ENCODE measurements at places on chromosomes 13 and 19.

- DNase-seq, result no peak
These were observed 108.9 kb downstream of the PCCA start for GRCh38 chr13:100197591-100198365.

- peak; percentile 51 for DNase-seq
These were observed at the start of gene FLT3 for GRCh38 chr13:28100150-28101121. Gene FLT3, minus strand, starts transcription at chr13:28100576. Its CDS starts 66 bp downstream, at chr13:28100510.

- no peak for DNase-seq
These were observed 39.6 kb downstream of the LHFPL6 start for GRCh38 chr13:39563470-39563735.

- no peak for DNase-seq
These were observed 498.4 kb upstream of the ARGLU1 start for GRCh38 chr13:107066355-107066754.

DNA sequence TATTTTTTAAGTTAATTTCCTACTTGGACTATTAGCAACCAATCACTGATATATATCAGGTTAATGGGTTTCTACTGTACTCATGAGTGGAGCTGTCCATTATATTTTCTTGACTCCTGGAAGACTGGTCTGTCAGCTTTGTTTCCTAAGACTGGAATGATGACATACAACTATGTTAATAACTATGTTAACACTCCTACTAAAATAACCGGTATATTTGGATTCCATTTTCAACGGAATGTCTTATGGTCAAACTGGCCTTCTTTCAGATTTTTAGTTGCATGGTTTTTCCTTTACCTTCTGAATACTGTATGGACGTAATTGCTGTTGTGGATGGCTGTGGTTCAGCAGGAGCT is 45.8 kb upstream of the GPI start:
- DNase-seq, result no peak

- DNase-seq, result no peak
These were observed 213.2 kb downstream of the ATP8A2 start for GRCh38 chr13:25585000-25585399.

DNA sequence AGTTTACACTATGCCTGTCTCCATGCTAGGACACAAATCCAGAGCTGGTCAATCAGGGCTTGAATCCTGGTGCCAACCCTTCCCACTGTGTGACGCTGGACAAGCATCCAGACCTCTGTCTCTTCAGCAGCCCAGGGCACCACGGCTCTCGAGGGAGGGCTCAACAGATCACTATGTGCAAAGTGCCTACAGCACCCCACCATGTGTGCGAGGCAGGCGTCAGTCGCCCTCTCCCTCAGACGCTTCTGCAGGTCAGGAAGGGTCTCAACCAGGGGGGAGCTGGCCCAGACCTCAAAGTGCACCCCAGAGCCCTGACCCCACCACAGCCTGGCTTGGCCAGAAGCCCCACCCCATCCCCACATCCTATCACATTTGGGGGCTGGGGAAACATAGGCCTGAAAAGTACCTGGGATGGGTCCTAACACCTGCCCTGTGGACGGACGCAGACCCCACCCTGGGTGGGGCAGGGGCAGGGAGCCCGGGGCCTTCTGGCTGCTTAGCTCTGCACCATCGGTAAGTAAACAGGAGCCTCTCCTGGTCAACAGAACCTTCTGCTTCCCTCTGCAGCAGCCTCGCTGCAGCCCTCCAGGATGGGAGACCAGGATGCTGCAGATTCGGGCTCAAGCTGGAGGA is 2.9 kb upstream of the C2CD4C start:
- DNase-seq, result no peak

- DNase-seq, result peak; percentile 74
These were observed 753.9 kb downstream of the OLFM4 start for GRCh38 chr13:53782488-53782961.

DNA sequence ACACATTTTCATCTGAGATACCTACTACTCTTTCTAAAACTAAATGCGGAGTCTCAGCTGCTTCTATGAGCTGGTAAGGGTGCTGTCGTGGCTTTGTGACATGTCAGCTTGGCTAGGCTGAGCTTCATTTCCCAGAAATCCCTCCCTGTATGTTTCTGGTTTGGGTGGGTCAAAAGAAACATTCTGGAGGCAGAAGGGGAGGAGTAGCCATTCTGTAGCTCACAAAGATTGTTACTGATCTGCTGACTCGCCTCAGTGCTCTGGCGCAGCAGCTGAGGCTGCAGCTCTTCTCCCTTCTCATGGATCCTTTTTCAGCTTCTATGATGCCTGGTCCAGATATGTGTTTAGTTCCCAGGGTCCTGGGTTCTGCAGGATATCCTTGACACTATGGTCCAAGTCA is 114.7 kb downstream of the RAP2A start:
- DNase-seq, result no peak

GRCh38 chr13:109874484-109875454 is 88.4 kb upstream of the IRS2 start:
- DNase-seq, result no peak

DNA sequence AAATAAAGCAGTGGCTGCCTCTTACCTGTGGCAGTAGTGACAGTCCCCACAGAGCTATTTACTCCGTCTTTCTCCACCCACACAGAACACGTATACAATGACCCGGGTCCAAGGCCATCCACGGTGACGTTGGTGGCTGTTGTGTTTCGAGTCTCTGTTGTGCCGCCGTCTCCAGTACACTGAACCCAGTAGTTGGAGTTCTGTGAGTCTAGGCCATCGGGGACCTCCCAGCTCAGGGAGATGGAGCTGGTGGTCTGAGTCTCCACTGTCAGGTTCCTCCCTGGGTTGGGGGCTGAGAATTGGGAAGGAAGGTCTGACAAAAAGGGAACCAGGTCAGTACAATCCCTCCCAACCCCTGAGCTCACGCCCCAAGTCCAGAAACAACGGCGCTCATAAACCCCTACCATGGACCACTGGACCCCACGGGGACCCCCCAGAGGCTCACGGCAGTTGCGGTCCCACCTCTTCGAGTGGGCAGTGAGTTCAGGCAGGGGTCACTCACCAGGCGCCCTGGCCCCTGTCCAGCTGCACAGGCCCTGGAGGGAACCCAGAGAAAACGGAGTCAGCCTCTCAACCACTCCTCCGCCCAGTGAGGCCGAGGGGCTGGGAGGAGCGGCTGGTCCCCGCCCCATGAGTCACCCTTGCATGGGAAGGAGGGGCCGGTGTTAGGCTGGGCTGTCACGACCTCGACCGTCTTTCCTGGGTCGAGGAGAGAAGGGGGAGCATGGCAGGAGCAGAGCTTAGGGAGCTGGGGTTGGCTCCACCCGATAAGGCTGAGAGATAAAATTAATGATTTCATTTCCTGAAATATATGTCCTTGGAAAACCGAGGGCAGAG is 2.4 kb downstream of the PTPRH start:
- peak; percentile 91 for DNase-seq

DNA sequence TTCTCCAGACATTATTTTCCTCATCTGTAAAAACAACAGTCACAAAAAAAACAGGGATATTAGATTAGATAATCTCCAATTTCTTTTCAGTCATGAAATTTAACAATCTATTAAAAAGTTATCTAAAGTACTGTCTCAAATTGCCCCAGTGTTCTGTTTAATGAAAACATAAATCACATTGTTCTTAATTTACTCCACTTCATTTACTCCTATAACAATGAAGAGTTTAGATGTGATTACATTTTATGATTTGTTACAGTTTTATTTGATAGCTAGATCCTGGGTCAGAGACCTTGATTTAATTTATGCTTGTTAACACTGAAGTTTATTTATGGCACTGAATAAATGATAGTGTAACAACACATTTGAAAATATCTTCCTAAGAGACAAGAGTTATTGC is 230.2 kb upstream of the TRPC4 start:
- no peak for DNase-seq

DNA sequence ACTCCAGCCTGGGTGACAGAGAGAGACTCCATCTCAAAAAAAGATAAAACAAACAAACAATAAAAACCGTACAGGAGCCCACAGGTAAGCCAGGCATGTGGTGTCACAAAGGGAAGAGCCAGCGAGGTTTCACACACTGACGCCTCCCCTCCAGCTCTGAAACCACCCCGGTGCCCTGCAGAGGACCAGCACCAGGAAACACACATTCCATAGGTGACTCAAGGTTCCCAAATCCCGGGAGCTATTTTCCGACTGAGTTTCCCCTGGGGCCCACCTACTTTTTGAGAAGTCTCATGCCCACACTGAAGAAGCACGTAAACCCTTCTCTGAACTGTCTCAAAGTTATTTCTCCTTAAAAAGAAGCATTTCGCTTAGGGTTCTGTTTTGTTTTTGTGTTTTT is 40.3 kb downstream of the RHPN2 start:
- no peak for DNase-seq

- DNase-seq, result no peak
These were observed 717.7 kb upstream of the ATXN8OS start for GRCh38 chr13:69389899-69390298.

DNA sequence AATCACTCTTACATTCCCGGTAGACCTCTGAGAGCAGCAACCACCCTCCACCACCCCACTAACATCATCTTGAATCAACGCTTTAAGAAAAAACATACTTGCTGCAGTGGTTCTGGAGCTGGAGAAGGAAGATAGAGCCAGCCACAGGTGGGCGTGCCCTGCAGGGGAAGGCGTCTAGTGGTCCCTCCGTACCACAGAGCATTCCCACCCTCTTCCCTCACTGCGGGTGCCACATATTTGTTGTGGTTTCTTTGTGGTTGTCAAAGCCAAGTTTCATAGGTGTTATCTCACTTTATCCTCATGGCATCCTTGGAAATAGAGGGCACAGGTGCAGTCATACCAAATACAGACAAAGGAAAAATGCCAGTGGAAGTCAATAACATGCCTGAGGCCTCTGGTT is 22.2 kb downstream of the COL4A2 start:
- DNase-seq, result no peak

GRCh38 chr13:28408863-28409262 is 86.1 kb downstream of the FLT1 start:
- no peak for DNase-seq

GRCh38 chr19:35063940-35064818 is 22.7 kb downstream of the HPN start:
- no peak for DNase-seq

- no peak for DNase-seq
These were observed 38.8 kb downstream of the ZNF506 start for GRCh38 chr19:19782783-19783182.

- no peak for DNase-seq
These were observed 11.4 kb downstream of the XRCC1 start for GRCh38 chr19:43563816-43564457.

DNA sequence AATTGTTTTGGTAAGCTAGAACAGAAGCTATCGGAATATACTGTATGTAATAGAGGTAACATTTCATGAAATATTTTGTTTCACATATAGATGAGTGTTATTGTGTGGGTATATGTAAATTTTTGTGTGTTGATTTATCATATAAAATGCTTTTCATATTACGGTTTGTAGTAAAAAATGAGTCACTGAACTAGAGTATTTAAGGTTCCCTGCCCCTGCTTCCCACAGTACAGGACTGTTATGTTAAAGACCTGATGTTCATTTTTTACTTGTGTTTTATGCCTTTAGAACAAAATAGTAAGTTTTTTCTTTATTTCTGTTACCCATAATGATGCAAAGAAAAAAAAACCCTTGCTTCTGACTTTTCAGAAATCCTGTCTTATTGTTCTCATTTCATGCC is 243.4 kb downstream of the ENOX1 start:
- DNase-seq, result no peak

GRCh38 chr19:49006905-49007304 is 10.0 kb downstream of the LHB start:
- DNase-seq, result no peak

DNA sequence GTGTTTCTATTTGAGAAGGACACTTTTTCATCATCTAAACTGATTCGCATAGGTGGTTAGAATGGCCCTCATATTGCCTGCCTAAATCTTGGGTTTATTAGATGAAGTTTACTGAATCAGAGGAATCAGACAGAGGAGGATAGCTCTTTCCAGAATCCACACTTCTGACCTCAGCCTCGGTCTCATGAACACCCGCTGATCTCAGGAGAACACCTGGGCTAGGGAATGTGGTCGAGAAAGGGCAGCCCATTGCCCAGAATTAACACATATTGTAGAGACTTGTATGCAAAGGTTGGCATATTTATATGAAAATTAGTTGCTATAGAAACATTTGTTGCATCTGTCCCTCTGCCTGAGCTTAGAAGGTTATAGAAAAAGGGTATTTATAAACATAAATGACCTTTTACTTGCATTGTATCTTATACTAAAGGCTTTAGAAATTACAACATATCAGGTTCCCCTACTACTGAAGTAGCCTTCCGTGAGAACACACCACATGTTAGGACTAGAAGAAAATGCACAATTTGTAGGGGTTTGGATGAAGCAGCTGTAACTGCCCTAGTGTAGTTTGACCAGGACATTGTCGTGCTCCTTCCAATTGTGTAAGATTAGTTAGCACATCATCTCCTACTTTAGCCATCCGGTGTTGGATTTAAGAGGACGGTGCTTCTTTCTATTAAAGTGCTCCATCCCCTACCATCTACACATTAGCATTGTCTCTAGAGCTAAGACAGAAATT is 103.8 kb downstream of the TNFRSF19 start:
- no peak for DNase-seq

DNA sequence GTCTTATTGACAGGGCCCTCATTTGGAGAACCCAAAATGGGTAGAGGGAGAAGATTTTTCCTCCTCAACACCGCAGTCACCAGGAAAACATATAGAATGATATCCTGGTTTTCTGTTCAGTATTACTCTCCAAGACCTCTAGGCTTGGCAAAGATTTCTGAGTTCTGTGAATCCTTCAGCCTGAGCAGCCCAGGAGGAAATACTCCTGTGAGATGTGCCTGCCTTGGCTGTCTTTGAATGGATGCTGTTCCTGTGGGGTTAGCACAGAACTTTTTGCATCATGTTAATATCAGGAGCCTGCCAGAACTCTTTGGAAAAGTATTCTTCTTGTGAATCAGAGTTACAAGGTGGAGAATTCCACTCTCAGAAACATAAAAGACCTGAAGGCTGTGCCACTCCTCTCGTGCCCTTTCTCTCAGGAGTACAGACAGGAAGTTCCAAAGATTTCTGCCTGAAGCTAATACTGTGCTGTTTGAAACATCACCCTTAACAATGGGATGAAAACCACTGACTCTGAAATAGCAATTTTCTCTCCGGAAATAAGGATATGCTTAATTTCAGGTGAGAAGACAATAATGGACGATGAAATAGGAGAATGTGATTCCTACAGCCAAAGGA is 520.1 kb upstream of the NBEA start:
- DNase-seq, result no peak

- DNase-seq, result no peak
These were observed 1.5 kb downstream of the ZNF235 start for GRCh38 chr19:44303320-44303719.

GRCh38 chr19:39435499-39436349 is at the start of gene RPS16:
Gene RPS16, minus strand, starts transcription at chr19:39435949. Its CDS starts 54 bp downstream, at chr19:39435895.
- peak; percentile 98 for DNase-seq

GRCh38 chr13:85847012-85847411 is 47.8 kb upstream of the SLITRK6 start:
- DNase-seq, result no peak

GRCh38 chr13:43918636-43919035 is 38.9 kb downstream of the LACC1 start:
- DNase-seq, result no peak

DNA sequence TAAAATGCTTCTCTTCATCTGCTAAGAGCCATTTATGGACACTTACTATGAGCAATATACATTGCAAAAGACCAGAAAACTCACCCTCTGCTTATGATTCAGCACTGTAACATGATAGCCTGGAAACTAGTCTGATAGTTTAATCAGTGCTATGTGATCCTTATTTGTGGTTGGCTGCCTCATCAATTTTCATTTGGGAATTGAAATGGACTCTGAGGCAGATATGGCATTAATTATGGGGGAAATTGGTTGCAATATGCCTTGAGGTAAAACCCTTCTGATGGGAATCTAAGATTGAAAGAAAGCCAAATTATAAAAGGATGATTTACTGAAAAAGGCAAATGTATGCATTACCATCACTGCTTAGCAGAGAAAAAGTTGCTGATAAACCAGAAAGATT is 33.5 kb downstream of the FAM216B start:
- DNase-seq, result no peak

Data from LoVo (cell line).